ENCODE measurements at places on chromosomes 3 and 15. TPM values are rescaled to one million over a fixed set of nuclear protein-coding genes. Genes with fewer than 3 reads are reported as not detected.

- no peak overlapping the region for H3K27ac ChIP-seq
- no peak overlapping the region for H3K4me3 ChIP-seq
- no peaks in the 10 kb centered on the region for H3K4me1 ChIP-seq
Measured at GRCh38 chr3:20064796-20065564, 24.7 kb downstream of the KAT2B start.

DNA sequence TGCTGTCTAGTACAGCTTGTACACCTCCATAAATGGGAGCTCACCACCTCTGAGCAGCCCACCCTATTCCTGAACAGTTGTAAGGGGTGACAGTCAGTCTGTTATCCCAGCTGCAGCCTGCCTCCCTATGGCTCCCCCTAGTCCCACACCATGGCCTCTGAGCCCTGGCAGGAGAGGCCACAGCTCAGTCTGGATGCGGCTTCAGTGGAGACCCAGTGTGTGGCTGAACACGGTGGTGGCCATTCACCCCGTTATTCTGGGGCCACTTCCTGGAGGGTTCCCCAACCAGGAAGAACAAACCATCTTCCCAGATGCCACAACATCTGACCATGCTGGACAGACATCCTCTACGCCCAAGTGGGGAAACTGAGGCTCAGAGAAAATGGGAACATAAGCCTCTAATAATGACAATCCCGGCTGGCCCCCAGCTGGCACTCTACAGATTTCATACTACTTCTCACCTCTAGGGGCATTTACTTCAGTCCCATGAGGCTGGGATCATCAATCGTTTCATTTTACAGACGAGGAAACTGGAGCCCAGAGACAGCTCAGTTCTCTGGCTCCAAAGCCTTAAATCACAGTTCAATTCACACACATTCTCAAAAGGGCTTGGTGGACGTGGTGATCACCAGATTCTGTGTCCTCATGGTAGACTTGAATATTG, 9.2 kb upstream of the GRIP2 start:
- H3K27ac ChIP-seq = no peak overlapping the region
- no peaks in the 10 kb centered on the region for H3K27me3 ChIP-seq
- no peaks in the 10 kb centered on the region for H3K4me1 ChIP-seq
- DNase-seq = no peak
- H3K4me3 ChIP-seq = no peak overlapping the region
- no peaks in the 10 kb centered on the region for H3K36me3 ChIP-seq

DNA sequence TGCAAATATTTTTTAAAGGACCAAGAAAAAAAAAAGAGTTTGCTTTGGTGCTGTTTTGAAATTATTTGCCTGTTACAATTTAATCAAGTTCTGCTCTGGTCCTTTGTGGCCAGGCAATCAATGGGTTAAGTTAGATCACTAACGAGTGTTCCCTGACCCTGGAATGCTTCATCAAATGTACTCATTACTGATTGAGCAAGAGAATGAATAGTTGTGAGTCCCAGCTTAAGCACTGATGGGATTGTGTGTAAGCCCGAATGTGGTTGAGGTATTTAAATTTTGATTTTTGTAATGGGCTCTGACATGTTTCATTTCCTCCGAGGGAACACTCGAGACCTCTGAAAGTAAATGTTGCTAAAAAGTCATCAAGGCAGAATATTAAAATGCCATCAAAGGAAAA, 699.1 kb downstream of the MCTP2 start:
- H3K27ac ChIP-seq = no peak overlapping the region
- no peaks in the 10 kb centered on the region for H3K4me1 ChIP-seq
- no peak for DNase-seq
- no peaks in the 10 kb centered on the region for H3K27me3 ChIP-seq
- no peak overlapping the region for H3K4me3 ChIP-seq

DNA sequence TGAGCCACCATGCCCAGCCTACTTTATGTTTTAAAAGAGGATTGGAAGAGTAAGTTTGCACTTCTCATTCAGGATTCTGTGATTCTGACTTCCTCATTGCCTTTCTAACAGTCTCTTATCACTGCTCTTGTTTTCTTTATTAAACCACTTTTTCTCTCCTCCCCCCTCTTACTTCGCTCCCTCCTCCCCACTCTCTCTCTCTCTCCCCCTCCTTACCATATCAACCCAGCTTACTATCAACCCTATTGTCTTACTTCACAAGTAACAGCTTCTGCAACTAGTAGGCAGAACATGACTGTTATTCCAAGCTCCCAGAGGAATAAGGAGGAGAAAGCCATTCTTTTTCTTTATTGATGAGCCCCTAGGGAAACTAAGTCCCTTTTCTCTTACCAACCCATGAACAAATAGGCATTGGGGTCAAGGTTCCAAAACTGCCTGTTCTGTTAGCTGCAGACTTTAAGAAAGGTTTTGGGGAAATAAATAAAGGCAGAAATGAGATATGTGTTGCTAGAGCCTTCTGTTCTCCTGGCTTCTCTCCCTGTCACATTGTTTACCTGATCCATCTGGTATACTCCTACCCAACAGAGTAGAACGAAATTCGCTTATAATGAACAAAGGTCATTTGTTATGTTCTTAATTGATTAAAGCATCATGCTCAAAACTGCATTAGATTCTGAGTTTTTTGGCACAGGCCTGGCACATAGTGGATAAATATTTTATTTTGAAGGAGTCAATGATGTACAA, 56.4 kb upstream of the RASGRP1 start:
- no peaks in the 10 kb centered on the region for H3K4me1 ChIP-seq
- no peaks in the 10 kb centered on the region for H3K36me3 ChIP-seq
- H3K27me3 ChIP-seq = no peaks in the 10 kb centered on the region
- no peak overlapping the region for H3K4me3 ChIP-seq
- H3K27ac ChIP-seq = no peak overlapping the region

- H3K36me3 ChIP-seq = no peaks in the 10 kb centered on the region
- H3K4me1 ChIP-seq = no peaks in the 10 kb centered on the region
- no peak overlapping the region for H3K4me3 ChIP-seq
- no peak for DNase-seq
- H3K27ac ChIP-seq = no peak overlapping the region
- no peaks in the 10 kb centered on the region for H3K27me3 ChIP-seq
Measured at GRCh38 chr3:56680054-56680580, 2.9 kb downstream of the TASOR start.

- H3K4me1 ChIP-seq = no peaks in the 10 kb centered on the region
- H3K27ac ChIP-seq = no peak overlapping the region
- no peak overlapping the region for H3K4me3 ChIP-seq
- H3K36me3 ChIP-seq = no peaks in the 10 kb centered on the region
- no peak for DNase-seq
Measured at GRCh38 chr3:37753428-37753827, 108.3 kb upstream of the CTDSPL start.

- no peak overlapping the region for H3K4me3 ChIP-seq
- no peaks in the 10 kb centered on the region for H3K36me3 ChIP-seq
- peaks cover 51% of the 10 kb centered on the region for H3K27me3 ChIP-seq
- H3K27ac ChIP-seq = no peak overlapping the region
- no peak for DNase-seq
- no peaks in the 10 kb centered on the region for H3K4me1 ChIP-seq
Measured at GRCh38 chr15:36878684-36879262, 221.6 kb downstream of the MEIS2 start.

DNA sequence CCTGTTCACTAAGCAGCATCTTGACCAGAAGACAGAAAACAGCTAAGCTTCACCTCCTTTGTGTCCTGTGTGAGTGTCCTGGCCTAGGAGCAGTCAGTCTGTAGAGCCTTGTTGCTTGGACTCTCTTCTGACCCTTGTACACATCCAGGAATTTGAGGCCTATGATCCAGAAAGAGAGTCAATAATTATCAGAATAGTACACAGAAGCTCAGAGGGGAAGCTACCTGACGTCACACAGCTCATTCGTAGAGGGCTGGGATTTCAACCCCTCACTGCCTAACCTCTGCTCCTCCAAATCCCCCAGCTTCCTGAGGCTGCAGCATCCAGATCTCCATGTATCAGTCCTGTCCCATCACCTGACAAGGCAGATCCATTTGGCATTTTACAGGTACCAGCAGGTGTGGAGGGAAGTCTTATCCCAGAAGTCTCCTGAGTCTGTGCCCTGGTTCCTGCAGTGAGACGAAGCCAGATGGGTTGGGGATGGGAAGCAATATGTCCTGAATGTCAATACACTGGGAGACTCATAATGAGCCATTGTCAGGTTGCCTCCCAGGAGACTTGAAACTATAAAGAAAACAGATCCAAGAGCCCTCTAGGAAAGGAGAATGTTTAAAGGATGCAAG, 203.1 kb downstream of the MINAR1 start:
- no peak overlapping the region for H3K27ac ChIP-seq
- no peak overlapping the region for H3K4me3 ChIP-seq
- no peaks in the 10 kb centered on the region for H3K36me3 ChIP-seq
- DNase-seq = no peak

HYAL1 gene
- 9.0 TPM for total RNA-seq

PGBD4 gene
- 1.3 TPM for total RNA-seq

FBXO40 gene
- total RNA-seq = not detected

DAZL gene
- not detected for total RNA-seq

SLC27A2 gene
- 35.6 TPM for total RNA-seq

Measured in colonic mucosa (tissue), 4 donors.